Effector CD4-positive, alpha-beta T cell (primary cell): ENCODE measurements at places on chromosomes 7 and 10.

DNA sequence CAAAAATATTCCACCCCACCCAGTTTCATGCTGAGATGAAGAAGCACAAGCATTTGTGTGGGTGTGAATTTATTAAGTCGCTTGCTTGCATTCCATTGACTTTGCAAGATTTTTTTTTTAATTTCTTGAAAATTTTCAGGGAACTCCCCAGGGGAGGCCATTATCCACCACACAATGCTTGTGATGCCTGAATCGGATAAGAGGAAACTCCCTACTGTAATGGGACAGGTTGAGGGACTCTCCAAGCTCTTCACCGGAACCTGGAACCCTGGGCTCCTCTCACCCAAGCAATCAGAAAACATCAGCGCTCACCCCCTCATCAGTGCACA, 153.6 kb upstream of the ZMIZ1 start:
- DNase-seq, result no peak

DNA sequence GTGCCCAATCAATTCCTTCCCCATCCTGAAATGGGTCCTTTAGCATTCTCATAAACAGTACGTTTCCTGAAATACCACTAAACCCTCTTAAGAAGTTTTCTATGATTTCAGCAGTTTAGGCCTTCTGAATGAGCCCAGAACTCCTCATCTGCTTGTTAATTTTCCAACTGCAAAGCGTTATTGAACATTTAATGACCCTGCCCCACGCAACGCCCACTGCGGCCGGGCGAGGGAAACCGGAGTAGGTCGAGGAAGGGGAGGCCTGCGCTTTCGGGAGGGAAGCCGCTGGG, 608 bp upstream of the UBN2 start:
- DNase-seq, result peak; percentile 18

- peak; percentile 83 for DNase-seq
These were observed 5.4 kb upstream of the SPACDR start for GRCh38 chr7:100469227-100470044.

DNA sequence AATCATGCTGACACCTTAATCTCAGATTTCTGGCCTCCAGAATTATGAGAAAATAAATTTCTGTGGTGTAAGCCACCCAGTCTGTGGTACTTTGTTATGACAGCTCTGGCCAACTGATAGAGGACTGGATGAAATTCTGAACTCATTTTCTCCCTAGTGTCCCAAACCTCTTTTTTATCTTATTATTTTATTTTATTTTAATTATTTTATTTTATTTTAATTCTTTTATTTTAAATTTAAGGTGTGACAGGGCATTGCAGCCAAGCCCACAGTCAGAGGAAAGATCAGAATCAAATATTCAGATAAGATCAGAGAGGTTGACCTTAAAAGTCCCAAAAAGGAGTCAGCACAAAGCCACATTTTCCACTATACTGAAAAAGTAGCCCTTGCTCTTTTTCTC, 228.1 kb downstream of the TFEC start:
- DNase-seq, result no peak

DNA sequence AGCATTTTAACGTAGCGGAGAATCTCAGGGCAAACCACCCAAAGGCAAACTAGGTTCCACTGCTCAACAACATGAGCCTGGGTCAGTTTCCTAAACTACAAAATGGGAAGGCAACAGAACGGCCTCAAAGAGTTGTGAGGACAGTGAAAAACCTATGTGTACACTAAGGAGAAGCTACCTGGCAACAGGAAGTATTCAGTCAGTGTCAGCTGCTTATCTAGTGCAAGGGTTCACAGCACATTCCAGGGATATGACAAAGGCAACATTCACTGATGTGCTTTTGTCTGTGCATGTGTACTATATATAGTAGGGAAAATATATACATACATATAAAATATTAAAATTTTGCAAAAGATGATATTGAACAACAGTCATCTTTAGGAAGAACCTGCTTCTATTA, 17.2 kb downstream of the NUDCD3 start:
- no peak for DNase-seq

- no peak for DNase-seq
These were observed 100.0 kb downstream of the BMS1 start for GRCh38 chr10:42882597-42882996.

GRCh38 chr7:115707258-115708012, 323.1 kb downstream of the TFEC start:
- no peak for DNase-seq

GRCh38 chr7:76407718-76408117, 1.8 kb downstream of the SSC4D start:
- DNase-seq, result no peak

- DNase-seq, result no peak
These were observed 92.8 kb downstream of the WDR37 start for GRCh38 chr10:1148855-1149605.

GRCh38 chr10:82685087-82685486, 810.1 kb downstream of the NRG3 start:
- no peak for DNase-seq

- DNase-seq, result no peak
These were observed 27.4 kb upstream of the PSMG3 start for GRCh38 chr7:1597066-1597760.

GRCh38 chr10:43199088-43199683, 60.9 kb downstream of the CSGALNACT2 start:
- DNase-seq, result no peak

DNA sequence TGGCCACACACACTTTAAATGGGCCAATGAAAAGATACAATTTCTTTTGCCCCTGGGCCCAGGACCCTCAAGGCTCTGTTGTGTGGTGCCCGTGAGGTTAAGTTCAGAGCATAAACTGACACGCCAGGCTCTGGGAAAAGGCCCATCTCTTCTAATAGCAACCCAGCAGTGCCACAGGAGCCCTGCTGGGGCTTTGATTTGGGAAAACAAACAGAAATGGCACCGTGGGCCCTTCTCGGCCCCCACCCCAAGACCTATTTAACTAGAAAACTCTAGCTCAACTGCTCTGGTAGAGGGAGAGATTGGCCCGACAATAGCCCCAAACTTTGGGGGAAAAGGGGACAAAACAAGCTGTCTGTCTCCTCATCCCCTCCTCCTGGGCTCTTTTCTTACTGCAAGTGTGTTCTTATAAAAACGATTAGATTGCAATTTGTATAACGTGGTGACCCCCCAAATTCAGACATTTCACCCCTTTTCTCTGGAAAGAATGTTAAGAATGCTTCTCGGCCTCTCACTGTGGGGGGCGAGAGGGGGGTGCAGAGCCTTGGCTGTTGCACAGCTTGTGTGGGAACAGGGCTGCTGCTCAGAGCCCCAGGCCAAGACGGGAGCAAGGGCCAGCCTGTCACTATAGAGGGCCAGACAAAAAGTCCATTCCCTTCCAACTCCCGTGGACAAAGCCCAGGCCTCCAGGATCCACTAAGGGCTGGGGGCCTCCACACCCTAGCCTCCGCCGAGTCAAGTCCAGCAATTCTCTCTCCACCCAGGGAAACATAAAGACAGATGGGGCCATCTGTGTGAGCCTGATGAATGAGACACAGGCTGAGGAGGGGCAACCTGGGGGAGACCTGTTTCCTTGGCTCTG, 26.8 kb downstream of the DPCD start:
- no peak for DNase-seq

DNA sequence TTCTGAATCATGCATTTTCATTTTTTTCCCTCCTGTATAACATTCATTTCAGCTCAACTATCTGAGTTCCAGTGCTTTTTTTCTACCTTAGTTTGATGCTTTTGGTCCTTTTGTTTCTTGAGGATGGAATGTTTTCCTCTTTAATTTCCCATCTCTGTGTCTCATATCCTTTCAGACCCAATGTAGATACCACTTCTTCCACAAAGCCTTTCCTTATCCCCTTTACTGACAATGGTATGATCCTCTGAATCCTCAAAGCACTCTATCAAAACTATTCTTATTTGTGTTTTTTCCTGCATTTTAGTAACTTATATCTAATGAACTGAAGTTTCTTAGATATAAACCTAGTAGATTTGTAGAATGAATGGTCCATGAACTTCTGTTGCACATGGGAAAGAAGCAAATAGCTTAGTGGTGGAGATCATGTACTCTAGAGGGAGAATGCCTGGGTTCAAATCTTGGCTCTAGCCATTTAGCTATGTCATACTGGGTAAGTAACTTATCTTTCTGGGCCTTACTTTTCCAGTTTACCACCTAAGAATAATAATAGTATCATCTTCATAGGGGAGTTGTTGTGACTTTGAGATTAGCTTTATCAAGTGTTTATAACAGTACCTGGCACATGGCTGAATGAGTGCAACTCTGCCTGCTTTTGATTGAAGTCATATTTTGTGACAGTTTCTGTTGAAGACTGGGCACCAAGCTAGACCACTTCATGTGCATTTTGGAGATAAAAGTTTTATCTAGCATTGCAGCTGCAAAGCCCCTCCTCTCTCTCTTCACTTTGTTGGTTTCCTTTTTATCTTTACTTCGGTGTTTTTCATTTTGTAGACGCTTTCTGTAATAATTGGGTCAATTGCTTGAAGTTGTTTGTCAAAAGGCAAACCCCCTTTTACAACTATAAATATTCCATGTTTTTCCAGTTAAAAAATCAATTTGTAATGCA, 18.5 kb downstream of the STAM start:
- DNase-seq, result no peak

DNA sequence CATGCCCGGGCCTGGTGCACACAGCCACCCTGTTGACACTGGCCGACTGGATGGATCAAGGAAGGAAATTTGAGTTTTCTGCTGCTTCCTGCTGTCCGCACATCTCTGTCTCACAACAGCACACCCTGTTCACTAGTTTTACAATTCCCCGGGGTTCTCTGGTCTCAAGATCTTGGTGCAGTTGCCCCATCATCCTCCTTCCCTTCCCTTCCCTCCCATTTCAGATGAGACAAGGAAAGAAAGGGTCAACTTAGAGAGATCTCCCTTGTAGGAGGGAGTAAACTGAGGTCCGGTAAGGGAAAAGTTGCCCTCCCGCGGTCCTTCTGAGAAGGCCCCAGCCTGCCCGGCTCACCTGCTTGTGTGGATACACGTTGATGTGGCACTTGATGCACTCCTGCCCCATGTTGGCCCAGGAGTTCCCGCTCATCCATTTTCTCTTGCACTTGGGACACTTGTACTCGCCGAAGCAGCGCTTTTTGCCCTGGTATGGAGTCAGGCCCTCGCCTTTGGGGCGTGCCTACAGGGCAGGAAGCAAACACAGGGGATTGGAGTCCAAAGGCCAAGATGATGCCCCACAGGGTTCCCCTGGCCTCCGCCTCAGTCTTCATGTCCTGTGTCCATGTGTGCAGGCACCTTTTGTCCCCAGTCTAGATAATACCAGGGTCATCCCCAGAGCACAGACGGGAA, 46.8 kb downstream of the PPIF start:
- DNase-seq, result no peak

DNA sequence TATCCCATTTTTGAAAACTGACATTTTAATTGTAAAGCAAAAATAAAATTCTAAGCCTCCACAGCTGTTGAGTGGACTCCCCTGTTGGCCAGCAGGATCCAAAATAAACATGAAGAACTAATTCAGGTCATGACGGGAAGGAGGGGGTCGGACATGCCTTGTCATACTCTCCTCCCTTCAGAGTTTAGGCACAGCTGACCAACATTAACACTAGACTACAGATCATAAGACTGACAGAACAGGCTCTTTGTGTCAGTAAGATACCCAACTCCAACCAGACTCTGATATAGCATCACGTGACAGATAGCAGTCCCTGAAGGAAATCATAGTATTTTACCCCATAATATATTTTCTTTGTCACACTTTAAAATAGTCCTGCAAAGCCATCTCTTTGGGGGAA, 20.9 kb upstream of the ZNF12 start:
- no peak for DNase-seq

DNA sequence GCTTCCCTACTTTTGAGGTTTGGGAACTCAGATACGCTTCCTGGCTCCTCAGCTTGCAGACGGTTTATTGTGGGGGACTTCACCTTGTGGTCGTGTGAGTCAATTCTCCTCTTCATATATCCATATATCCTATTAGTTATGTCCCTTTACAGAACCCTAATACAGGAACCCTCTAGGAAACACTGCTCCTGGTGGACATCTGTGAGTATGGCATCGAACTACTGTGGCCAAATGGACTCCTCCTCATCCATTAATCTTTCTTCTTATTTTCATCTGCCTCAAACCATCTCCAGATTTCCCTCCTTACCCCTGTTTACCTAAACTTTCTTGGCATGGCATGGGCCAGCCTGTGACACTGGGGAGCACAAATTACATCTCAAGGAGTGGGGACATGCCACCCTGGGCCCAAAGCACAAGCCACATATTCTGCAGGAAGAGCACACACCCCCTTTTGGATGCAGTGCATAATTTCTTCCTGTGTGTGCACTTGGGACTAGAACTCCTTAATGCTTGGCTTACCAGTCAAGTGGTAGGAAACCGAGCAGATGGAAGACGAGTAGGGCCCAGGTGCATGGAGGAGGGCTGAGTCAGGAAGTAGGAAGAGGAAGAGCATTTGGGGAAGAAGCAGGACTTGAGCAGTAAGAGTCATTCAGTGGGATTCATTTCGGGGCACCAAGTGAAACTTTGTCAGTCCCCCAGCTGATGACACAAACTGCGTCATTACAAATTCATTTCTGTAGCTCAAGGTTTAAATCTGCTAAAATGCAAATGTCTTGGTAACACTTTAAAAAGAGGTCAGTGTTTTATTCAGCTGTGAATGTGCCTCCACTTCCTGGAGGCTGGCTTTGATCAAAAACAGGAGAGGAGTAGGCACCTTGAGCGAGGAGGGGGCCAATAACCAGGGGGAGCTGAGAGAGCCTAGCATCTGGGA, 80.8 kb upstream of the PLXNA4 start:
- DNase-seq, result no peak

GRCh38 chr7:55019191-55019690, 424 bp downstream of the EGFR start:
- no peak for DNase-seq

GRCh38 chr10:62230344-62231121, 38.1 kb downstream of the RTKN2 start:
- no peak for DNase-seq

DNA sequence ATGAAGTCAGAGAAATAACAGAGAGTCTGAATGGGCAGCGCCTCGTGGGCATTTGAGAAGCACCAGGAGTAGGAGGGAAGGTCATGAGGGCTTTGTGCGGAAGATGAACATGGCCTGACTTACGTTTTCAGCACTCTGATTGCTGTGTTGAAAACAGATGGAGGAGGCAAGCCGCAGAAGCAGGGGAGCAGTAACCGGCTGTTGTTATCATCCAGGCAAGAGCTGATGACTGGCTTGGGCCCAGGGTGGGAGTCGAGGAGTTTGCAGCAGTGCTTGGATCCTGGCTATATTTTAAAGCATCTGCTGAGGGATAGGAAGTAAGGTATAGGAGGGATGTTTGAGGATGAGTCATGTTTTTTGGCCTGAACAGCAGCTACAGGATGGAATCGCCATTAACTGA, 12.7 kb upstream of the PDLIM1 start:
- no peak for DNase-seq

- no peak for DNase-seq
These were observed 65.6 kb downstream of the DOCK4 start for GRCh38 chr7:112140600-112140999.

GRCh38 chr7:135232720-135233119, 918 bp upstream of the STRA8 start:
- DNase-seq, result no peak

- no peak for DNase-seq
These were observed 76.8 kb downstream of the ADK start for GRCh38 chr10:74227697-74228424.

GRCh38 chr10:59435707-59436106, 73.4 kb upstream of the FAM13C start:
- DNase-seq, result no peak
